ENCODE measurements at places on chromosomes 5 and 9. TPM values are rescaled to one million over a fixed set of nuclear protein-coding genes. Genes with fewer than 3 reads are reported as not detected.

The IL4 gene
- not detected for total RNA-seq

The SPAG8 gene
- total RNA-seq, result 0.81 TPM

The ECM2 gene
- not detected for total RNA-seq

The PLAC8L1 gene
- total RNA-seq, result 0.56 TPM

The C5orf34 gene
- 0.88 TPM for total RNA-seq

The ADAMTSL1 gene
- not detected for total RNA-seq

- no peak for DNase-seq
- no peak overlapping the region for H3K27ac ChIP-seq
- no peaks in the 10 kb centered on the region for H3K27me3 ChIP-seq
- H3K36me3 ChIP-seq, result no peaks in the 10 kb centered on the region
Measured at GRCh38 chr5:118883362-118883761, 105.0 kb downstream of the DTWD2 start.

- H3K4me3 ChIP-seq, result no peak overlapping the region
- H3K36me3 ChIP-seq, result no peaks in the 10 kb centered on the region
- H3K27ac ChIP-seq, result no peak overlapping the region
- H3K4me1 ChIP-seq, result no peaks in the 10 kb centered on the region
Measured at GRCh38 chr9:4581035-4581760, 80.9 kb upstream of the PLPP6 start.

GRCh38 chr9:104950838-104951237 lies 22.9 kb upstream of the ABCA1 start:
- H3K27me3 ChIP-seq, result no peaks in the 10 kb centered on the region
- no peak for DNase-seq
- no peaks in the 10 kb centered on the region for H3K4me1 ChIP-seq
- no peaks in the 10 kb centered on the region for H3K36me3 ChIP-seq
- no peak overlapping the region for H3K4me3 ChIP-seq

DNA sequence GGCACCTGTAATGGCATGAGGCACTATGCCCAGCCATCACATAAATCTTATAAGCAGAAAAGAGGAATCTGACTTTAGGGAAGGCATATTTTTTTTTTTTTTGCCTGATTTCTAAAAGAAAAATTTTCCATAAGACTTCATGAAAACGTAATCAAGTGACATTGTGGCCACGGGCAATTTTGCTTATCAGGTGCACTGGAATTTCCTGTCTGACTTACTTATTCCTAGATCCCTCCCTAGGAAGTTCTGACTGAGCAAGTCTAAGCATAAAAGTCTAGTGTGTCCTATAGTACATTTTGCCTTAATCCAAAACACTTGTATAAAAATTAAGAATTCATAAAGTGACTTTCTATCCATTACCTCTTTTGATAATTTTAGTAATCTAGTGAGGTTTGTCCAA lies 12.5 kb downstream of the C5orf46 start:
- DNase-seq, result no peak
- H3K36me3 ChIP-seq, result no peaks in the 10 kb centered on the region
- H3K4me1 ChIP-seq, result no peaks in the 10 kb centered on the region
- no peak overlapping the region for H3K27ac ChIP-seq
